ENCODE measurements at places on chromosomes 1 and 21.

DNA sequence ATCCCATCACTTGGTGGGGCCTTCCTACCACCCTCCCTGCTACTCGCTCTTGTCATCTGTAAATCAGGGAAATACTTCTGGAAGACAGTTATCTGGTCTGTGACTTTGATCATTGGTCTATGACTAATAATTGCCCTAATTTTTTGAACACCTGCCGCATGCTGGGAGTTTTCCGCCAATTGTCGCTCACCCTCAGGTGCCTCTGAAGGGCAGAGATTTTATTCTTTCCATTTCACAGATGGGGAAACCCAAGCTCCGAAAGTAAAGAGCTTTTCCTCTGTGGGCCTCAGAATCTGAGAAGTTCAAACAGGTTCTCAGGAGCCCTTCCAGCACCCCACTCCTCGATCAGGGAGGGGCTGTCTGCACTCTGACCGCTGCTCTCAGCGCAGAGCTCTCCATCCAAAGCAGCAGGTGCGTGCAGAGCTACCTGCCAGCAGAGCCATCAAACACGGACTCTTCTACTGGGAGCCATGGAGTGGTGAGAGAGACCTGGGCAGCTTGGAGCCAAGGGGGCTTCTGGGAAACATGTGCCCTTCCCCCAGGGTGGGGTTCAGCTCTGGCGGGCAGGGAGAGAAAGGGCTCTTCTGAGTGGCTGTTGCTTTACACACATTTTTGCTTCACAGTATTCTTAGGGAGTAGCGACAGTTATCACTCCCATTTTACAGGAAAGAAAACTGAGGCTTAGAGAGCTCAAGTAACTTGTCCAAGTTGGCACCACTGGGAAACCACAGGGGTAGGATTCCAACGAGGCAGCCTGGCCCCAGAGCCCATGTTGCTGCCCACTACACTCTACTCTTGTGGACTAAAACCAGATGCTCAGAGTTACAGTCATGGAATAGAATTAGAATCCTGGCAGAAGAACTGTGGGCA, 5.8 kb upstream of the RUNX3 start:
- no peak for DNase-seq

- peak; percentile 37 for DNase-seq
Observed at GRCh38 chr1:169217636-169218035, 111.1 kb downstream of the ATP1B1 start.

DNA sequence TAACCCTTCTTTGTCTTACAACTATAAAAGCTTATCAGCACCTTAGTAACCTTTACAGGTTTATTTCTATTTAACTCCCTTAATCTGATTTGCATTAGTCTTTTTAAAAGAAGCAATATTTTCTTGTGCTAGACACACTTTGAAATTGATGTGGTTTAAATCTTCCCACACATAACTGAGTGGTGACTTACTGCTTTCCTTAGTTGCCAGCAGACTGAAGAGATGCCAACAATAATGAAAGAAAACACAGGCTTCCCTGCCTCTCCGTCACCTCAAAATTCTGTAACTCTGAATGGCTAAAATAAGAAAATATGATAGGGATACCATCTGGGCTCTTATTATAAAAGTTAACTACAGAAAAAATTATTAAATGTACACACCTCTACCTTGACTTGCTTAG, 196.8 kb downstream of the PTBP2 start:
- no peak for DNase-seq

GRCh38 chr1:53266038-53266437, 27.7 kb upstream of the MAGOH start:
- DNase-seq: no peak

DNA sequence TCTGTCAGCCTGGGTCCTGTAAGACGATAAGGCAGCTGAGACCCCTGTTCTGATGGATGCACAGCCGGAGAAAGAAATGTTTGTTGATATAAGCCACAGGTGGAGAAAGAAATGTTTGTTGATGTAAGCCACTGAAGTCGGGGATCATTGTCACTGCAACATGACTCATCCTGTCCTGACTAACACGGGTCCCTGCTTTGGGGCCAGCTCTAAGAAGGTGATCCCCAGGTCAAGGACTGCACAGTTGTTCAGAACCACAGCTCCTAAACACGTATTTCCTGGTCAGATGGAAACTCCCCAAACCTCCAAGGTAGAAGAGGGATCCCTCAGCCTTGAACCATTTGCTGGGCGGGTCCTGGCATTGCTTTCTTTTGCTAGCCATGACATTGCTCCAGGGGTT, 86.4 kb upstream of the IGSF21 start:
- no peak for DNase-seq

DNA sequence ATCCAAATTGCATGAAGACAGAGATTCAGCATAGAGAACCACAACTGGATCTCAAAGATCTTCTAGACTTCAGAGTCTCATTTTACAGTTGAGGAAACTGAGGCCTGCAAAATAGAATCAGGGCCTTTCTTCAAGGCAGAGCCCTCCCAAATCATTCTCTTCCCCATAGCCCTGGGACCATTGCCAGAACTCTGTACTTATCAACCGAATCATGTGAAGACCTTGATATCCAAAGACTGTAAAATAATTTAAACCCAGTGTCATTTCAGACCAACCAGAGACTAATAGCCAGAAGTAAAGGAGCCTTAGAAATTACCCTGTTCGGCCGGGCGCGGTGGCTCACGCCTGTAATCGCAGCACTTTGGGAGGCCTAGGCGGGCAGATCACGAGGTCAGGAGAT, 90.1 kb downstream of the DTL start:
- DNase-seq: no peak

DNA sequence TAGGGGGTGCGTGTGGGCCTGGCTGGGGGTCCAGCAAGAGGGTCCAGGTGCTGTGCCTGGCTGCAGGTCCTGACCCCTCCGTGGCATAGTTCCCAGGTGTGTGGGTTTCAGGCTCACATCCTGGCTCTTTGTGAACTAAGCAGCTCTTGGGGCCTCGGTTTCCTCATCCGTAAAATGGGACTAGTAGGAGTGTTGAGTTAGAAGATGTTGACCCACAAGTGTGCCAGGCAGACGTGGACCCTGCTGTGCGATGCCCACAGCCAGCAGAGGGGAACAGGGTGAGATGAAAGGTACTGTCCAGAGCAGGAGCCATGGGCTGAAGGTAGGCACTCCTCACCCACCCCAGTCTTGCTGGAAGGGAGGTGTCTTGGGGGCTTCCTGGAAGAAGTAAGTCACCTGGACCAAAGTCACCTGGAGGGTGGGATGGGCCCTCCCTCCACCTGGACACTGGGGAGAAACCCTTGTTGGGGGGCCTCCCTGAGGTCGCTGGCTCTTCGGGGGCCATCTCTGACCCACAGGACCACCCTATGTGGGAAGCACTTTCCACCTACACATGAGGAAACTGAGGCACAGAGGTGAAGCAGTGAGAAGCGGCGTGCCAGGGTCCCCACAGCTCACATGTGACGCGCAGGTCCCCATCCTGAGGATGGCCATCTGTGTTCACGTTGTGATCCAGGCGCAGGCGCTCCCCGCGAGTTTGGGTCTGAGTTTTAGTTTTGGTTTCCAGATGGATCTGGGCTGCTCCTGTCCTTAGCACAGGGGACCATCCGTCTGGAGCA, 1.4 kb downstream of the ARHGEF16 start:
- no peak for DNase-seq

DNA sequence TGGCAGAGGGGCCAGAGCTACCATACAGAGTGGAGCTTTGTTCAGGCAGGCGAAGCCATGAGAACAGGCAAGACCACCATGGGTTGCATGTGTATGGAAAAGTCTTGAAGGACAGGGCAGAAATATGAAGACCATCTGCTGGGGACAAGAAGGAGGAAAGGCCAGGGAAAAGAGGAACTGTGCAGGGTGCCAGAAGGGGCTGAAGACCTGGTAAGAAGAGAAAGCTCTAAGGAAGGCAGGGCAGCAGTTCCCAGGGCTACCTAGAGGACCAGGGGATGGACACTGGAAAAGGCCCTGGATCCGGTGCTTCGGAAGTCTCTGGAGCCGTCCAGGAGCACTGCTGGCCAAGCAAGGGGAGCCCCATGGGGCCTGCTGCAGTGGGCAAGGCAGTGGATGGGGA, 43.4 kb downstream of the PKP1 start:
- no peak for DNase-seq

DNA sequence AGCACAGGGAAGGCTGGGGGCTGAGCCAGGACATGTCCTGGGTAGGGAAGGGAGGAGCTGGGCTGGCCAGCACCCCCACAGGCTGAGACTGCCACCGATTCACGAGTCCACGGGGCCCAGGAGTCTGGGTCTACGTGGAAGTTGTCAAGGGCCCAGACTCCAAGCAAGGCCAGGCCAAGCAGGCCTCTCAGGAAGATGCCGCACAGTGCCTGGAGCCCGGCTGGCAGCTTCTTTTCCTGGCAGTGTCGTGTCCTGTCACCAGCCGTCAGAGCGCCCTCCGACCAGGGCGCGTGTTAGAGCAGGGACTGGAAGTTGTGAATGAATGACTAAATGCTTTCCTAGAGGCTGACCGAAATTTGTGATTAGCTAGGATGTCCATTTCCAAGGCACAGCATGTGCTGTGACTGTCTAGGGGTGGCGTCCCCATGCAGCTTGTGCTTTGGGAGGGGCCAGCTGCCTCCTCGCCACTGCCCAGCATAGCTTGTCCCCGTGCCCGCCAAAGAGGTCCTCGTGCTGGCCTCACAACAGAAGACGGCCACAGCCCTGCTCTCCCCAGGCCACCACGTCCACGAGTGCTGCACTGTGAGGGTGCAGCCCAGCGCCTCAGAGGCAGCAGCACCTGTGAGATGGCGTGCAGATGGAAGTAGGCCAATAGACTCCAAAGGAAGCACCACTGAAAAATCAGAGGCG, 147.4 kb upstream of the COL6A1 start:
- no peak for DNase-seq

DNA sequence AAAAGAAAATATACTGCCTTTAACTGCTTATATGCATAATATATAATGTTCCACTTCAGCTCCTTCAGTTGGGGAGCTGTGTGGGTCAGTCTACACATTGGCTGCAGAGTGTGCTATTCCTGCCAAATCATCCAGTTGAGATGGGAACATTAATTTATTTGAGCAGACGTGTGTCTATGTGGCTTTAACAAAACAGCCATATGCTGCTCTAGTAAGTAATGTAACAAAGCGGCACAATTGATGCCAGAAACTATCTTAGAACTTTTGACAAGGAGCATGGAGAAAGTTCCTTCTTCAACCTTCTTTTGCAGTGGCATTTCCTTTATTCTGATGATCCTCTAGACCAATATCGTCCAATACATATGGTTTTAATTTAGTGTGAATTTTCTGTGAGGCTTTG, 285.9 kb upstream of the C1orf87 start:
- DNase-seq: no peak

GRCh38 chr1:211632117-211632807, 43.2 kb downstream of the NEK2 start:
- DNase-seq: peak; percentile 75

- DNase-seq: no peak
Observed at GRCh38 chr1:119550381-119550780, 43.4 kb downstream of the HSD3B1 start.

DNA sequence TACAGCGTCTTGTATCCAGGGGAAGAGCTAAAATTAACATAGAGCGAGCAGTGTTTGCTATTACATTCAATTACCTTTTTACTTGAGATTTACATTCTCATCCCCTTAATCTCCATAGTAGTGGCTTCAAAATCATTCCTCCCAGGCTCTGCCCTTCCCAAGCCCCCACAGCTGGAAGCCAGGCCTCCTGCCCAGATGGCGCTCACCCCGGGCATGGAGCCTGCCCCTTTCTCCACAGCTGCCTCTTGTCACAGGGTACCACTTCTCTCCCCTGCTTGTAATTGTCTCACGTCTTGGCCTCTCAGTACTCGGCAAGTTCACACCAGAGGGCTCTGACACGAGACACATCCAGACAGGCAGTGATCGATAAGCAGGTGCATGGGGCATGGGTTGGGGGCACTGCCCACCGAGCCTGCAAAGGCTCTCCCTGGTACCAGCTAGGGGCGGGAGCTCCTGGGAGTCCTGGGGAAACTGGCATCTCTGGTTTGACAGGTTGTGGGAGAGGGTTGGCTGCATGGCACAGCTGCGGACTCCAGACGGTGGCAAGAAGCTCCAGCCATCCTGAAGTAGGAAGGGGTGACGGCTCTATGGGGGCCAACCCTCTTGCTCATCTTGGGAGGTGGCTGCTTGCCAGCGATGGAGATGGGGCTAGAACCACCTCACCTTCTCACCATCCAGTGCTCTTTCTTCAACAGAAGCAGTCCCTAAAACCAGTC, 20.1 kb downstream of the CASZ1 start:
- DNase-seq: no peak

- no peak for DNase-seq
Observed at GRCh38 chr1:182956708-182957365, 3.9 kb upstream of the SHCBP1L start.

DNA sequence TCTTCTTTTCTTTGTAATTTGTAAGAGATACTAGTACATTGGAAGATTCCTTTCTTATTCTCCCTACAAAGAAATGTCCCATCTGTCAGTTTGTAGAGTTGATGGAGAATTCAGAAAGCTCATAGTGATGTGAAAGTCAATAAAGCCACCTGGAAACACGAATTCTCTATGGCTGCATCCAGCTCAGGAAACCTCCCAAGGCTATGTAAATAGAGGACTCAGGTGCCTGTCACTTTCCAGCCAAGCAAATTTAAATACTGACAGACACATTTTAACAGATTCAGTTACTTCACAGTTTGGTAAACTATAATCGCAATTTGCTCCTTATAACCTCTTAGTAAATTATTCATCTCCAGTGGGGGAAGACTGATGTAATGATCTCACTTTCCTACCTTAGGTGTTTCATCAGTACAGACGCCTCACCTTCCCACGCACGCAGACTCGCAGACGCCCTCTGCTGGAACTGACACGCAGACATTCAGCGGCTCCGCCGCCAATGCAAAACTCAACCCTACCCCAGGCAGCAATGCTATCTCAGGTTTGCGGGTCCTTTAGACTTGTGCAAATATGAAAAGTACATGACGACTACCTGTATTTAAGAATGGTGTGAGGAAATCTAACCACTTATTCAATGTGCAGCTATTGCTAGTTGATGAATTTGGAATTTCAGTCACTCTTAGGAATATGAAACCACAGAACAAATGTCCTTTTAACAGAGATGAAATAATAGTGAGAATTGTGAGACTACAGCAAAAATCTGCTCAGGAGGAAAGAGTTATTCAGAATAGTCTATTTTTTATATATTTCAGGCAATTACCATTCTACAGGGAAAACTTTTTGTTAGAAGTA, 60.6 kb downstream of the PTPRC start:
- no peak for DNase-seq

- peak; percentile 37 for DNase-seq
Observed at GRCh38 chr1:215076322-215076721, 6.2 kb upstream of the KCNK2 start.

DNA sequence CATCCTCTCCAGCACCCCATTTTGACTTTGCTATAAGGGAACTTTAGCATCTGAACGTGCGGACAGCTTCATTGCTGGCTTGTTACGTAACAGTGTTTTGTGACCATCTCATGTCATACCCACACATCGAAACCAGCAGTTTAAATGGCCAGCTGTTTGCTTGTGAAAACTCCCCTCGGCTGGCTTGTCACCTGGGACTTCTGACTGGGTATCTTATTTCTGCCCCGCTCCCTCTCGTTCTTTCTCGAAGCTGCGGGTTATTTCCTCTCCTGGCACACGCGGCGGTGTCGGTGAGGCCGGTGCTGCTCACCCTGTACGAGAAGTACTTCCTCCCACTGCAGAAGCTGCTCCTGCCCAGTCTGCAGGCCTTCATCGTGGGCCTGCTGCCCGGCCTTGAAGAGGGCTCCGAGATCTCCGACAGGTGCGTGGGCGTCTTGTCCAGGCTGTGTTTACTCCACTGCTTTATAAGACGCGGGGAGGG, 43.5 kb downstream of the DOP1B start:
- peak; percentile 74 for DNase-seq

Measured in NB4 (cell line).